Common myeloid progenitor, CD34-positive (primary cell): ENCODE measurements at places on chromosomes 2 and 18.

- no peak for DNase-seq
These were observed 43.5 kb upstream of the MSH2 start for GRCh38 chr2:47359375-47359868.

DNA sequence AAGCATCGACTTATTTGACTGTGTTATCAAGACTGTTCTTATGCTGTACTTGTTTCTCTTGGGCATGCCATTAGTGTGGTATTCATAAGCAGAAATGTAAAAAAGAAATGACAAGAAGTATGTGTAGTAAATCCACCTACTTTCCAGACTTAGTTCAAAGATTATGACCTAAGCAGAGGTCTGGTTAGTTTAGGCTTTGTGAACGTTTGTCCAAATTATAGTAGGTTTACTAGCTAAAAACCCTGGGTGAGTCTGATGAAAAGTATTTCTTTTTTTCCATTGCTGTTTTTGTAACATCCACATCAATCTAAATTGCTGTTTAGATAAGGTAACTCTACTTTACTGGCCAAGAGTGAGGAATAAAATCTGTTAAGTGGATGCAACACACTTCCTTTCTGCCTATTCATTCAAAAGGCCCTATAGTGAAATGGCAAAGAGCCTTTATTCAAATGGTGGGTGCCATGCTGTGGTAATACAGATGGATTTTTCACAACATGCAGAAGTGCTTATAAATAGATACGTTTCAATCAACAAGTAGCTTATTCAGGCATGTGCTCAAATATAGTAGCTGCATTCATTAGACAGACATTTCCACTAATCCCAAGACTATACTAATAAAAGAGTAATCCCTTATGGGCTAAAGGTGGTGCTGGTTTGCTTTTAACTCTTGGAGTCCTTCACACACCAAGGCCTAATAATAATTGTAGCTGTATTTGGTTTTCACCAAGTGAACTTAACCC lies 122.5 kb upstream of the LTBP1 start:
- no peak for DNase-seq

DNA sequence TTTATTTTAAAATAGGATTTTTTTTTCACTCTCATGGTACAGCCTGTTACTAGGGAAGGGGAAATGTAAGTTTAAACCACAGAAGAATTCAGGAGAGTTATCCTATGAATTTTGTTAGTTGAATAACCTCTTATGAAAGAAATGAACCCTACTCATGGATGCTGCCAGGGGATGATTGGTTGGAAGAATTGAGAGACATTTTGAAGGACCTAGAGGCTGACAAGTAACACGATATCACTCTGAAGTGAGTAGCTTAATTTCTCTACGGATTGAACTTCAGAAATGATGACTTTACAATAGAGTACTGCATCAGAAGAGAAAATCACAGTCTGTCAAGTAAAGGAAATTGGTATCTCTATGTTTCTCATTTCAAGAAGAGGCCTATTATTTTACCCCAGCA lies 1346.2 kb downstream of the SUCLG1 start:
- no peak for DNase-seq

DNA sequence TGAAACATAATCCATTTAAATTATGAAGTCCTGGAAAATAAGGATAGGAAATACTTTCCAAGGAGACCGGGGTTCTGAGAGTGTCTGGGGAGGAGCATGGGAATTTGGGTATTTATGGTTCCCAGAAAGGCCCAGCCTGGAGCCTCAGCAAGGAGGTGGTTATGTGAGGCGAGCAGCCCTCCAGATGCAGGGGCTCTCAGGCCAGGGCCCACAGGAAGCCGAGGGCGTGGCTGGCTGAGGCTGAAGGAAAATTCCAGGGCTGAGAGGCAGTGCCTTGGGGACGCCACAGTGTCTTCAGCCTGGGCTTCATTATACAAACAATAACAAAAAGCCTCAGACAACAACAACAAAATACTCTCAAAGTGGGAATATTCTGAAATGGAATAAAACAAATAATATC lies 86.9 kb upstream of the SERPINE2 start:
- no peak for DNase-seq

GRCh38 chr18:31274931-31275330 lies 43.0 kb upstream of the DSG1 start:
- DNase-seq, result no peak

DNA sequence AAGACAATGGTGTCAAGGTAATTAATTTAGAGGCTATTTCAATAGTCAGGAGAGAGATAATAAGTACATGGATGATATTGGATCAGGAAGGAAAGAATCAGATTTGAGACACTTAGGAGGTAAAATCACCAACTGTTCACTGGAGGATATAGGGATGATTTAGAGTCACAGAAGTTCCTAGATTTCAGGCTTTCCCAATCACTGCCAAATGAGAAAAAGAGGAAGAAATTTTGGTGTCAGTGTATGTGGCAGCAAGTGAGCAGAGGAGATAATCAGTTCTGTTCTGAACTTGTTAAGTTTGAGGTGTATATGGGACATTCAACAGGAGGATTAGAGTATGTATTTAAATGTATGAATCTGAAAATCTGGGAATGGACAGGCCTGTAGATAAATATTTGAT lies 640.4 kb downstream of the NR4A2 start:
- no peak for DNase-seq

DNA sequence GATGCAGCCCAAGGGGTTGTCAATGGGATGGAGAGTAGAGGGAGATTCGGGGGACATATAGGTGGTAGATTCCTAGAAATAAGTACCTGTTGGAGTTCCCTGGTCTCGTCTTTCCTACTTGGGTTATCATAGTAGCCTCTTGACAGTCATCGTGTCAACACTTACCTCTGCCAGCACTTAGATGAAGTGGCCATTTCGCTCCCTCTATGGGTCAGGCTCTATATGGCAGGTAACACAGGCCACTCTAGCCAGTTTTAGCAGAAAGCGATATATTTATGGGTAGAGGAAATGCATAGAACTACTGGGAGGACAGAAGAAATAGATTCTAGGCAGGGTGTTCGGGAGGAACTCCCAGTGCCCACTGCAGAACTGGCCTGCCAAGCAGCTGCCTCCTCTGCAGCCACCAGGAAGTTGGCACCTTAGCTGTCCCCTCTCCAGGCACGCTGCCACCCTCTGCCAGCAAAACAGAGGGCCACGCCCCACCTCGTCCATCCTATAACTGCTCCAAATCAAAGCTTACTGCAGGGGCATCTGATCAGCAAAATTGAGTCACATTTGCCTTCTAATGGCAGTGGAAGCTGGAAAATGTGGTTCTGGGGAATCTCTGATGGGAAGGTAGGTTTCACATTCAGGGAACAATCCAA lies 181.3 kb downstream of the INSIG2 start:
- no peak for DNase-seq

GRCh38 chr2:207073801-207074678 lies 91.7 kb downstream of the KLF7 start:
- peak; percentile 77 for DNase-seq
